Activated CD4-positive, alpha-beta T cell treated with anti-CD3 and anti-CD28 coated beads, Interleukin-2, amount 50 U/mL, for 16 hours (primary cell): ENCODE measurements at places on chromosomes 6 and 20.
A peak's percentile ranks its signal among the peaks of the same experiment; 100 is the strongest.

- no peak for DNase-seq
These were observed 69.0 kb upstream of the CNKSR3 start for GRCh38 chr6:154579485-154579884.

GRCh38 chr20:51639206-51639832 is 96.8 kb upstream of the NFATC2 start:
- peak; percentile 69 for DNase-seq

GRCh38 chr6:845566-845965 is 152.6 kb upstream of the EXOC2 start:
- no peak for DNase-seq

GRCh38 chr20:830011-830521 is 3.4 kb upstream of the FAM110A start:
- no peak for DNase-seq

- no peak for DNase-seq
These were observed 123.0 kb downstream of the CBLN4 start for GRCh38 chr20:55882286-55882685.

DNA sequence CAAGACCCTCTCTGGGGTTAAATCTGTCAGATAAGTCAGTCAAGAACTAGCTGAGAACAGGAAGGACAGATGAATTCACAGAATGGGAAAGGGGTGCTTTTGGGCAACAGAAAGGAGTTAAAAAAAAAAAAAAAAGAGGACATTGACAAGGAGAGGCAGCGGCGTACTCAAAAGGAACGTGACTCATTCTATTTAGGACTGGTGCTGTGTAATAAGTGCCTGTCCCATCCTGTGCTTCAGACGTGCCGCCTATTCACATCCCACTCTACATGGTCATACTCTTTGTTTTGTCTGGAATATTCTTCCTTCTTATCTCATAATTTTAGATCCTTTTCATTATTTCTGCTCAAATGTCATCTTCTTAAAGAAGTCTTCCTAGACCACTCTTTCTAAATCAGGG is 101.1 kb upstream of the EMILIN3 start:
- DNase-seq, result no peak

GRCh38 chr6:14966906-14967711 is 278.8 kb upstream of the JARID2 start:
- DNase-seq, result no peak

- no peak for DNase-seq
These were observed 175.0 kb downstream of the CARMIL1 start for GRCh38 chr6:25454136-25454535.

GRCh38 chr6:28635547-28636158 is 110.0 kb downstream of the GPX5 start:
- DNase-seq, result no peak

- DNase-seq, result no peak
These were observed 88.8 kb downstream of the MAP3K4 start for GRCh38 chr6:161080263-161080970.

- DNase-seq, result peak; percentile 40
These were observed 136.3 kb downstream of the LY86 start for GRCh38 chr6:6724539-6725467.

- DNase-seq, result no peak
These were observed 160.3 kb downstream of the ADAT2 start for GRCh38 chr6:143290206-143290605.

GRCh38 chr6:121932076-121932991 is 467.1 kb upstream of the HSF2 start:
- no peak for DNase-seq

GRCh38 chr20:22526512-22527012 is 57.8 kb downstream of the FOXA2 start:
- DNase-seq, result no peak

GRCh38 chr20:44692932-44693480 is 22.2 kb upstream of the CCN5 start:
- no peak for DNase-seq

- no peak for DNase-seq
These were observed 6.6 kb downstream of the APOBEC2 start for GRCh38 chr6:41059556-41059955.

DNA sequence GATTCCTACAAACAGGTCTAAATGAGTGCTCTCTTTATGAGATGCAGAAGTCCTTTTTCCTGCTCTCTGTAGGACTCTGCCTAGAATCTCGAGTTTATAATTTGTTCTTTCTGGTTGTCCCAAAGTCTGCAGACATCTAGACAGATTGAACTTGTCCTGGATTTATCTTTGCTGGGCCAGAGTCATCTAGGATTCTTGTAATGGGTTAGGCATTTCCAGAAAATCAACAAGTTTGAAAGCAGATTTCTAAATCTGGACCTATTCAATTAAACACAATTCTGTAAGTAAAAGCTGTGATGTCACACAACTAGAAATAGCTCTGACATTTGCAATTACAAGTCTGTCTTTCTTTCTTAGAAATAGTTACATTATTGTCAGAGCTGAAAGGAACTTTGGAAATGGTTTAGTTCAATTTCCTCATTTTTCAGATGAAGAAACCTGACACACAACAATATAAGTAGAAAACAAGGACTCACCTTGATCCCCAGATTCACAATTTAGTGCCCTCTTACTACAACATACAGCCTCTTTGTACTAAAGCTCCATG is 4.2 kb upstream of the RSPO3 start:
- DNase-seq, result no peak
